ENCODE measurements at places on chromosomes 3 and 15.

- no peak for DNase-seq
Measured at GRCh38 chr3:119555309-119555735, 4.1 kb downstream of the CD80 start.

GRCh38 chr15:75067123-75067830 lies 43.9 kb downstream of the PPCDC start:
- peak; percentile 82 for DNase-seq

DNA sequence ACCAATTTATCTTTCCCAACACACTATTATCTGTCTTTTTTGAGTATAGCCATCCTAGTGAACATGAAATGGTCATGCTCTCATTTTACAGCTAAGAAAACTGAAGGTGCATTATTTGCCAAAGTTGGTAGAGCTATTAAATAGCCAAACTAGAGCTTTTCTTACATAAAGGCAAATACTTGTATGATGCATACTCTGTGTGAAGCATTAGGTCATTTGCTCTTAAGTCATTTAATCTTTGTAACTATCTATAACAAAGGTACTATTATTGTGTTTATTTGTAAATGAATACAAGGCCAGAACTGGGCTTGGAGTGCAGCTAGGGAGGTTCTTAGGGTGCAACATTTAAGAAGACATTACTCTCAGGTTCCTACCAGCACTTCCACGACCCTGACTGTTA lies 123.7 kb downstream of the THSD4 start:
- DNase-seq: no peak

DNA sequence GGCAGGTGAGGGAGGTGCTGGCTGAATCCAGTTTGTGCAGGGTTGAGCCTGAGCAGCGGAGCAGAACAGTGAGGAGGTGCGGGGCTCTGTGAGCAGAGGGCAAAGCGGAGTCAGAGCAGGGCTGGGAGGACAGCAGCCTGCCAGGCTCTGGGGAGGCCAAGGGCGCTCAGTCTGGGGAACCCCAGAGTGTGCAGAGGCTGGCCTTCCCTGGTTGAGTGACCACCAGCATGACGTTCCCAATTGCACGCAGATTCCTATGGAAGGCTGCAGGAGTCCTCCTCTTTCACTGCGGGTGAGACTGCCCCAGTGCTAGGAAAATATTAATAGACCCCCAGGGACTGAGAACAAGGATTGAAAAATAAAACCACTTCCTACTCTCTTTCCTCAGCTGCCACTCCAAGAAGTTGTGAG lies 13.2 kb downstream of the MRAS start:
- no peak for DNase-seq

GRCh38 chr3:193796089-193796488 lies 203.1 kb downstream of the OPA1 start:
- DNase-seq: no peak

- DNase-seq: no peak
Measured at GRCh38 chr3:30700702-30701321, 94.4 kb downstream of the TGFBR2 start.

- DNase-seq: no peak
Measured at GRCh38 chr3:79148786-79149185, 619.0 kb downstream of the ROBO1 start.

DNA sequence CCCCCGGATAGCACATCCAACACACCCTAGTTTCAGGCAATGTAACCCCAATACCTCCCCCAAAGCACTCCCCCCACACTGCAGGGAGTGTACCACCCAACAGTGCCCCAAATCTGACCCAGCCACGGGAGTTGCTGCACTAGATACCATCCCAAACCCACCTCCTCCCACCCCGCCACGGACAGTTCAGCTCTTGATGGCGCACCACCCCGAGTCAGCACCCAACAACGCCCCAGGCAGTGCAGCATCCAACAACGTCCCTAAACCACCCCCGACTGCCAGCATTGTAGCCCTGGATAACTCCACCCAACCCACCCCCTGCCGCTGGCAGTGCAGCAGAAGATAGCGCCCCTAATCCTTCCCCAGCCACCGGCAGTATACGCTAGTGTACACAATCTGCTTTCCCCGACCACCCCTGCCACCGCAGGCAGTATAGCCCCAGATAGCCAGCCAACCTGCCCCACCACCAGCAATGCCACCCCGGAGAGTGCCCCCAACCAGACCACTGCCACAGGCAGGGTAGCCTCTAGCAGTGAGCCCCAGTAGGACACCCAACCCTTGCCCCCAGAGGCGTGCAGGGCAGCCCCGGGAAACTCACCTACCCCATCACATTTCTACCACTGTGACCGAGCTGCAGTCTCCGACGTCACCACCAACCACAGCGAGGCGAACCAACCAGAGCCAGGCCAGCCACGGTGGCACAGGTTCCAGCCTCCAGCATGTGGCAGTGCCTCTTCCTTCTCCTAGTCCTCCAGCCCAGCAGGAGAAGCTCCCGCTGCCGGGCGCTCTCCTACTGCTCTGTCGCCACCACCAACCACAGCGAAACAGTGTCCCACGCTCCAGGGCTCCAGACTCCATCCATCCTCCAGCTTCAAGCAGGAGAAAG lies 178.1 kb downstream of the POTEB3 start:
- DNase-seq: peak; percentile 60

GRCh38 chr15:45628136-45628535 lies 6.7 kb upstream of the SQOR start:
- no peak for DNase-seq

GRCh38 chr3:73601481-73601880 lies 23.3 kb downstream of the PDZRN3 start:
- DNase-seq: no peak

GRCh38 chr3:72123908-72124441 lies 339.0 kb upstream of the PROK2 start:
- no peak for DNase-seq

DNA sequence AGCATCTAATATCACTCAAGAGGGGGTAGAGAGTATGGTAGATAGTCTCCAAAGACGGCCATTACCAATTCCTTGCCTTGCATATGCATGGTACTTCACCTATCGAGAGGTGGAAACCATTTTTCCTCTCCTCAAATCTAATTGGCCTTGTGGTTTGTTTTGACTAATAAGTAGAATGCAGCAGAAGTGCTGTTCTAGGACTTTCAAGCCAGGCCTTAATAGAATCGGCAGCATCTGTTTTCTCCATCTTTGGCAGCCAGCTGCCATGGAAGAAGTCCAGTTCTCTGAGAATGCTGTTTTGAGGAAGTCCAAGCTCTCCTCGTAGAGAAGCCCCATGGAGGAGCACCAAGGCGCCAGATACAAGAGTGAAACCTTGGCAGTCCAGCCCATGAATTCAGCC lies 59.1 kb upstream of the RASGRP1 start:
- no peak for DNase-seq

- no peak for DNase-seq
Measured at GRCh38 chr3:138093721-138094120, 21.7 kb downstream of the DZIP1L start.

DNA sequence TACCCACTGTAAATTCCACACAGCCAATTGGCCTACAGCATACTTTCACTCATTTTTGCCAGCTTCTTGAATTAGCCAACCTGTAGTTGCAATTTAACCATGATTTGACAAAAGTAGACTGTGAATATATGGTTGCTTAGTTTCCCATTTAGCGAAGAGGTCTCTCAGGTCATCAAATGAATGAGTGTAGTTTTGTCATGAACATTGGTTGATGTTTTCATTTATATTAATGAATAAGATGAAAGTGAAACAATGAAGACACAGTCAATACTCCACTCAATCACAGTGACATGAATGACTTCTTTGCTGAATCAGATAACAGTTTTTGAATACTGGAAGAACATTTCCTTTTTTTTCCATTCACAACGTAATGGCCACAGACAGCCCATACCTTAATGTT lies 15.3 kb upstream of the FAM3D start:
- DNase-seq: no peak

- no peak for DNase-seq
Measured at GRCh38 chr3:161781381-161781780, 284.8 kb downstream of the OTOL1 start.

DNA sequence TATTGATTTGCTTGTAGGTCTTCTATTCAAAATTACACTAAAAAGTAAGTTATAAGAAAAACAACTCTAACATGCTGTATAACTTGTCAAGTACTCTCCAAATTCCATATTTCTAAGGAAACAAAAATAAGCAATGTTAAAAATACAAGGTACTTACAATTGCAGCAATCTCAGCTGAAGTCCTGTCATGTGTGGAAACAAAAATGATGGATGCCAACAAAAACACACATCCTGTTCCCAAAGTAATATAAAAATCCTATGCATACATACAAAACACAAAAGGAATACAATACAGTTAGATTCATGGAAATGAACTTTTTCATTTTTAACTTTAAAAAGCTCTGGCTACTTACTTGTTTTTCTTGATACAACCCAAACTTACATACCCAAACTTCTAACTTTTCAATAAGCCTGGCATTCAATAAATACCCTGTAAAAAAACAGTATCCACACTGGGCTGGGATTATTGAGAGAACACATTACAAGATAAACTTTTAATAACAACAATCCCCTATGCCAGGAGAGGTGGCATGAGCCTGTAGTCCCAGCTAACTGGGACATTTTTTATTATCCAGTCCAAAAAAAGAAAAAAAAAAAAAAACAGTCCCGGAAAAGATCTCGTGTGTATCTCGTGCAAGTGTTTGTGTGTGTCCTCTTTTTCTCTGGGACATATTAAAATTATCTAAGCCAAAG lies 14.7 kb downstream of the CMTM6 start:
- no peak for DNase-seq

DNA sequence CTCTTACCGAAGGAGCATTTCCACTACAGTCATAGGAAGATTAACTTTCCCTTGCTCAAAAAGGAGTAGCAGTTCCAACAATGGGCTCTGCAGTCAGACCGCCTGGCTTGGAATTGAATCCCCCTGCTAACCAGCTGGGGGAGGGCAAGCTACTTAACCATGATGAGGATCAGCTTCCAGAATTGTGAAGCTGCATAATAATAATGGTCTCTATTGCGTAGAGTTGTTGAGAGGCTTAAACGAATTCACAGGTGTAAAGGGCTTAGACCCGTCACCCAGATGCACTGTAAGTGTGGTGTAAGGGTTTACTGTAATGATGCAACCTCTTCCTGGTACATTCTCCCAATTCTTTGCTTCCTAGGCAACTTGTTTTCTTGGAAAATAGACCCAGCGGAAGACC lies 185.2 kb upstream of the RGMA start:
- no peak for DNase-seq

DNA sequence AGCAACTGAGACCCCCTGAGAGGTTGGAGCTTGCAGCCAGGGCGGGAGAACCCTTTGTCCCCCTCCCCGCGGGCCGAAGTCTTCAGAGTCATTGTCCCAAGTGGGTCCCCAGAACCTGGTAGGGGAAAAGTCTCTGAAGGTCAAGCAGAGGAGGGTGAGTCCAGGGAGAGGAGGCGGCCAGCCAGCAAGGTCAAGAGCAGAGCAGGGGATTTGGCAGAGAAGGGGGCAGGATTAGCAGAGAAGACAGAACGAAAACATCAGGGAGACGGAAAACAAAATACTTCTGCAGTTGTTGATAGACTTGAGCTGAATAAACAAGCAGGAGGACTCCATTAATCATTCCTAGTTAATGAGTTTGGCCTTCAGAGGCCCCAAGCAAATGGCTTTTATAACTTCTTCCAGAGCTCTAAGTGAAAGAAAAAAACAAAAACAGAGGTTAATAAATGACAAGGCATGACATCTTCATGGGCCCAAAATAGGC lies 66.7 kb downstream of the GRIP2 start:
- no peak for DNase-seq
